CD4-positive, alpha-beta T cell treated with Interleukin-2 at 100 ng/mL for 4 hours (primary cell): ENCODE measurements at places on chromosomes 12 and 14.
A peak's percentile ranks its signal among the peaks of the same experiment; 100 is the strongest.

DNA sequence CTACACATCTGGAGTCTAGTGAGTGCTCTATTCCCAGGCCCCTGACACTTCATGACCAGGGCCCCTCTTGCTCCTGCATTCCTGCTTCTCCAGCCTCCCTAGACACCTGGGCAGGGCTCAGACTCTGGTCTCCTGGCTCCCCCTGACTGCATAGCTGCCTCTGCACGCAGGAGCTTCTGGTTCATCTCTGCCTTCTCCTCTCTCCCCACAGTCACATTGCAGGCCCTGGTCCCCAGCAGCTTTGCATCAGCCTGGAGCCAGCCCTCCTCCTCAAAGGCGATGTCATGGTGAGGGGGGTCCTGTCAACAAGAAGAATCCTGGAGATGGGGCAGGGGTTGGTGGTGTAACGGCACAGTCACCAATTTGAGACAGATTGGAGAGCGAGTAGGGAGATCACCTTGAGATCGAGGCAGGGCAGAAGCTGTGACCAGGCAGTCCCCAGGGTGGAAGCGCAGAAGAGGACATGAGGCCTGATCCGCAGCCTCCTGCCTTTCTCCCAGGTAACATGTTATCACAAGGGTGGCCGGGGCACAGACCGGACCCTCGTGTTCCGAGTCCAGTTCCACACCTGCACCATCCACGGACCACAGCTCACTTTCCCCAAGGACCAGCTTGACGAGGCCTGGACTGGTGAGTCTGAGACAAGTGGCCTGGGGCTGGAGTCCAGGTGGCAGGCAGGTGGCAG, 8.1 kb downstream of the TNS2 start:
- DNase-seq, result no peak

DNA sequence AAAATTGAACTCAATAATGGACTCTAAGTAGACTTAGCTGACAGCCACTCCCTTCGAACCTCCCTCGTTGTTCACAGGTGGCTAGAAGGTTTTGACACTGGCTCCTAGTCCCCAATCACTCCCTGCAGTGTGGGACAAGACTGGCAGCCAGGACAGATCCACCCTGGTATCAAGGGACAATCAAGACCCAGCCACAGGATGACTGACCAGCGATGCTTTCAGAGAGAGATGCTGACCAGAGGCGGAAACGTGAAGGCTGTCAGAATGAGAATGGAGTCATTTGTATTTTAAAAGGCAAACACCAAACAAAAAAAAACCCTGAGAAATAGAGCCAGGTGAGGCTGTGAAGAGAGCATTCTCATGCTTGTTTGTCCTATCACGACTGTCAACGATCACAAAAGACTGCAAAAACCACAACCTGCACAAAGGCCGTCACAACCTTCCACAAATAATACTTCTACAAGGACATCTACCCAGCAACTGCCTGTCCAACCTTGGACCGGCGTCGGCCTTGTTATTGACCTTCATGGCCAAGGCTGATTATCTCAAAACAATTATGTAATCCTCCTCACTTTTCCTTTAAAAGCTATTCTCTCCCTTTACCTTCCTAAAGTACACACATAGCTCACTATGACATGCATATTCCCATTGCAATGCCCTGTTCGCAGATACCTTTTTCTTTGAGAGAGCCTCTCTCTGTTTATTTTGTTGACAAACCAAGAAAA, 13.2 kb downstream of the EIF5 start:
- DNase-seq, result no peak

GRCh38 chr12:123227581-123228258, 5.2 kb downstream of the MPHOSPH9 start:
- DNase-seq, result no peak

DNA sequence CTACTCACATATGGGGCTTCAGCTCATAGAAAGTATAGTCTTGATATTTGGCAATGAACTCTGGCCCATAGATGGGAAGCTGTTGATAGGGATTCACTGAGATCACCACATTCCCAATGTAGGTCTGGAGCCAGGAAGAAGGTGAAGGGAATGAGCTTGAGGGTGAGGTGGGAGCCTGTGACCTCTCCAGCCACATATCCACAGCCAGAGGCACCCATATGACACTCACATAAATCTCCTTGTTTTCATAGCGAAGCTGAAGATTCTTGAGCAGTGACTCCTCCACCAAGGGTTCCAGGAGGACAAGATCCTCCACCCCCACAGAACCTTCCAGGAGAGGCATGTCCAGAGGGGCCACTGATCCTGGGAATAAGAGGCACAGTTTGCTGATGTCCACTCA, 1.9 kb downstream of the MYO1A start:
- DNase-seq, result no peak

DNA sequence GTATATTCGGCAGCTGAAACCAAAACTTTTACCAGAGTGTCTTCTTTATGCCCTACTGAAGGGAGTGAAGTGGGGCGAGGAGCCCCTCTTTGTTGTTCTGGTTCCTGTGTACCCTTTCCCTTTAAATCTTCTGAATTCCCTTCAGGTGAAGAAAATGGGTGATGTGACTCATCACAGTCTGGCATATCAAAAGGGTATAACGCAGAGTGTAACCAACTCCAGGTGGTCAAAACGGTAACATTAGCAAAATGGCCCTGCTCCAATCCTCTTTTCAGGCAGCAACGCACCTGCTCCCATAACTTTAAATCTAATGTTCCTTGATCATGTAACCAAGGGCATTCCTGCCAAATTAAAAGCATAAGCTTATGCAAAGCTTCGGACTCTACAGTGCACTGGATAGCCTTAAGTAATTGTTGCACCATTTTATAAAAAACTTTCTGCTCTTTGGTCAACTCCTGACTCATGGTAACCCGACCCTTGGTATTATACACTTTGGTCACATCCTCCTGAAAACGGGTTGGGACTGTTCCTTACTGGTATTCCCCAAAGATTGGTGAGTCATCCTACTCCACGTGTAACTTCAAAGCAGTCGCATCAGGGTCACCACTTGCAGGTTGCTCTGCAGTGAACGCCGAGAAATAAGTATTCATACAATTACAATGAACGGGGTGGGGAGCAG, 83.1 kb downstream of the KCNMB4 start:
- no peak for DNase-seq

DNA sequence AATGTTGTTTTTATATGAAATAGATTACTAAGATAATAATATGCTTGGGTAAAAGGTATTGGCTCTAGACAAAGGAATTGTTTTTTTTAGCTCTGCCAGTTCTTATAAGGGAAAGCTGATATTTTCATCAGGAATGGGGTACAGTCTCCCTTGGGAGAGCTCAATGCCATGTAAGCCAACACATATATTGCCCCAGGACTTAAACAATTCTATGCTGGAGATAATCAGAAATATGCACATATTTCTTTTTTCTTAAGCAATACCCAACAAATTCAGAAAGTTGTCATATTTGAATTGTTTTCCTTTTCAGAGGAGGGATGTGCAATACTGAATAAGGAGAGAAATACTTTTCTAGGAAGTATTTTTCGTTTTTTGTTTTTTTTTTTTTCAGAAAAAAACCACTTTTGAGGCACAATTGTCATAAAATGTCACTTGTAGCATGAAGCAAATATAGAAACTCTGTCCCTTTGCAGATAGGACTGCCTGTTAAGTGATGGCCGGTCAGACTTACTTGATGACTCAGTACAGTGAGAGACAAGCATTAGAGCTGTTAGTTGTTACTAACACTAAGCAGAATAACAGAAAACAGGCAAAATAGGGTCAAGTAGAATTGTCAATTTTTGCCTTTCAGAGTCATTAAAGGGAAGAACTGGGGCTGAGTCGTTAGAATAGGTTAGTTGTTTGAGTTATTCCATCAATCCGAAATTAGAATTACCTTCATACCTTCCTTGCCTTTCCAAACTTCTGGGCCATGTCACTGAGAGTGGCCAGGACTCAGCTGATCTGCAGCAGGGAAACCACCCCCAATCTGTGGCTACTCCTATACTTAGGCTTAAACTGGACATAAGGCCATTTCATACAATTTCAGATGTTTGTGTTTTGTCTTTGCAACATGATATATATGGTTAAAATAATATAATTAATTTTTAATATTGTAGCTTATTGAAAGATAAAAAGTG, 168.1 kb downstream of the SLC38A4 start:
- no peak for DNase-seq

GRCh38 chr12:76952995-76953394, 74.2 kb upstream of the CSRP2 start:
- no peak for DNase-seq

DNA sequence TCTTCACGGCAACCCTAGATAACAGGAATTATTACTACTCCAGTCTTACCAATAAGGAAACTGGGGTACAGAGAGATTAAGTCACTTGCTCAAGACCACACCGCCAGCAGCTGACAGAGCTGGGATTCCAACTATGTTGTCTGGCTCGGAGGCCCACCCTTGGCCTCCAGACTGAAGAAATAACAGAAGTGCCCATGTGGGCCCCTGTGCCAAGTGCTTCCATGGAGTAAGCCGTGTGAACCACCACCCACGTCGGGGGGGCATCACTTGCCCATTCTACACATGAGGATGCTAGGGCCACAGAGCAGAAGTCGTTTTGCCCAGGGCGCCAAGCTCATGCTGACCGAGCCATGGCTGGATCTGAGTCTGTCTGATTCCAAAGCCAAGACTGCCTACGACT, 926 bp upstream of the CMKLR1 start:
- DNase-seq, result no peak

- DNase-seq, result no peak
Measured at GRCh38 chr12:13067322-13067721, 23.1 kb downstream of the FAM234B start.

- no peak for DNase-seq
Measured at GRCh38 chr14:104422837-104423681, 156.5 kb upstream of the C14orf180 start.

GRCh38 chr14:102203382-102203781, 63.7 kb downstream of the WDR20 start:
- no peak for DNase-seq

GRCh38 chr12:66288121-66288520, 14.2 kb upstream of the HELB start:
- DNase-seq, result peak; percentile 86

GRCh38 chr14:69152902-69153151, at the start of gene DCAF5:
TSS of gene DCAF5 (minus strand) at chr14:69153119. CDS start at chr14:69152978, 141 bp downstream.
- DNase-seq, result peak; percentile 93

- no peak for DNase-seq
Measured at GRCh38 chr14:31075144-31075543, 49.0 kb upstream of the STRN3 start.

GRCh38 chr12:47768323-47768811, 4.7 kb upstream of the SLC48A1 start:
- no peak for DNase-seq

DNA sequence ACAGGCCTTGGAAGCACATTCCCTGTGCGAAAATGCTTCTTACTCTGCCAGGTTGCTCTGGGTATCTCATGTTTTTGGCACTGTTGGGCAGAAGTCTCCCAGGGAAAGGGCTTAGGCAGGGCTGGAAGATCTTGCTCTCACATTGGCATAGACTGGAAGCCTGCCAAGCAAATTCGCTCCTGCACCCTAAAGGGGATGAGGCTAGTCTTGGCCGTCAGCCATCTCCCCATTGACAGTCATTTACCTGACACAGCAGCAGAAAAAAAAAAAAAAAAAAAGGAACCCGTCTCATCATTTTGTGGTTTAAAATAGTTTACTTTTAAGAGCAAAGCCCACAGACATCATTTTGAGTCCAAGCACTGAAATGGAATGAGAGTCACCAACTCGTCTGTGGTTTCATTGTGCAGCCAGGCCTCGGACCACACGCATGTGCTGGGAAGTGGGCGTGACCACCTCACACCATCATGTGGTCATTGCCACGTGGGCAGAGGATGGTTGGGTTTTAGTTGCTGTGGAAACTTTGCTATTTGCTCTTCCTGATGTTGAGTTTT, 84.8 kb downstream of the NRXN3 start:
- no peak for DNase-seq
